ENCODE measurements at places on chromosomes 5 and 9.

DNA sequence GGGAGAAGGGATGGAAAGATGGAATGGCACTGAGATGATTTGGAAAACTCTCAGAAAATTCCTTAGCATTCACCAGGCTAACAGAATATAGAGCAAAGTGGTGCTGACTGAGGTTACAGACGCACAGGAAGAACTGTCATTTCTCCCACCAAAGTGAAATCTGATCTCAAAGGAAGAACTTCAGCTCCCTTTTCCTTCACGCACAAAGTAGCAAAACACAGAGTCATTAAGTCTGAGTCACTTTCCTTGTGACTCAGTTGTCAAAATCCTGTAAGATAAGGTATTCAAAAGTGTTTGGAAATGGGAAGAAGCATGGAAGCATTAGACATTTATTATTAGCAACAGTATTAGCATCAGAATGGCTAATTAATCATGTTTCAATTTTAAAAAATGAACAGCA, 11.7 kb downstream of the MPDZ start:
- no peak for DNase-seq

DNA sequence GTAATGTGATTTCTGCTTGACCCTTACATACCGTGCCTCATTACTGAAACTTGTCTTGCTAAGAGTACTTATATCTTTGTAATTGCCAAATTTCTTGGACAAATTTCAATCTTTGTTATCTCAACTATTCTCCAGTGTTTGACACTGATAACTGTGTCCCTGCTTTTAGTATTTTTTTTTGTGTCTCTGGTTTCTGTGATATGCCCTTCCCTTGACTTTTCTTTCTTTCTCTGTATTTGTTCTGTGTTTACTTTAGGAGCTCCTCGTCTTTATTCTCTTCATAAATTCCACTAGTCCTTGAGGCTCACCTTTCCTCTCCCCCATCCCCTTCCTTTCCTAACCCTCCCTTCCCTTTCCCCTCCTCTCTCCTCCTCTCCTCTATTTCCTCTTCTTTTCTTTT, 123.7 kb upstream of the FBXL17 start:
- no peak for DNase-seq

DNA sequence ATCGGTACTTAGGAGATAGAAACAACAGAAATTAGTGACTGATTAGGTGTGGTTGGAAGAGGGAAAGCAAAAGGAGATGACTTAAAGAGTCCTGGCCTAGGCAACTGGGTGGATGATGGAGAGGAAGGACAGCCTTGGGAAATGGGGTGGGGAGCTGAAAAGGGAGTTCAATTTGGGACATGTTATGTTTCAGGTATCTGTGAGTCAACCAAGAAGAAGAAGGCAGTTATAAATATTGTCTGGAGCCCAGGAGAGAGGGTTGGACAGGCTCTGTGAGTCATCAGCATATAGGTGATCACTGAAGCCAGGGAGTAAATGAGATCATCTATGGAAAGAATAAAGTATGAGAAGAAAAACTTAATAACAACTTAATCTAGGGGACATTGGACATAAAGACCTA, 357.7 kb downstream of the NPR3 start:
- no peak for DNase-seq

DNA sequence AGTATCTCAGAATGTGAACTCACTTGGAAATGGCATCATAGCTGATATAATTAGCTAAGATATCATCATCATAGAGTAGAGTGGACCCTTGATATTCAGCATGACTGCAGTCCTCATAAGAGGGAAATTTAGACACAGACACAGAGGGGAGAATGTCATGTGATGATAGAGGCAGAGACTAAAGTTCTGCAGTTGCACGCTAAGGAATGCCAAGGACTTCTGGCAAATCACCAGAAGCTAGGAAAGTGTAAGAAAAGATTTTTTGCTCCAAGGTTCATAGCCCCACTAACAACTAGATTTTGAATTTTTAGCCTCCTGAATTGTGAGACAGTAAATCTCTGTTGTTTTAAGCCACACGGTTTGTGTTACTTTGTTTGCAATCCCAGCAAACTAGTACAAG, 612.6 kb upstream of the ST8SIA4 start:
- no peak for DNase-seq

GRCh38 chr5:32531885-32532520, 53.4 kb upstream of the SUB1 start:
- DNase-seq, result peak; percentile 43

GRCh38 chr5:176568657-176569056, 19.5 kb downstream of the CDHR2 start:
- no peak for DNase-seq

GRCh38 chr9:102209176-102209575, 470.7 kb upstream of the GRIN3A start:
- DNase-seq, result no peak

DNA sequence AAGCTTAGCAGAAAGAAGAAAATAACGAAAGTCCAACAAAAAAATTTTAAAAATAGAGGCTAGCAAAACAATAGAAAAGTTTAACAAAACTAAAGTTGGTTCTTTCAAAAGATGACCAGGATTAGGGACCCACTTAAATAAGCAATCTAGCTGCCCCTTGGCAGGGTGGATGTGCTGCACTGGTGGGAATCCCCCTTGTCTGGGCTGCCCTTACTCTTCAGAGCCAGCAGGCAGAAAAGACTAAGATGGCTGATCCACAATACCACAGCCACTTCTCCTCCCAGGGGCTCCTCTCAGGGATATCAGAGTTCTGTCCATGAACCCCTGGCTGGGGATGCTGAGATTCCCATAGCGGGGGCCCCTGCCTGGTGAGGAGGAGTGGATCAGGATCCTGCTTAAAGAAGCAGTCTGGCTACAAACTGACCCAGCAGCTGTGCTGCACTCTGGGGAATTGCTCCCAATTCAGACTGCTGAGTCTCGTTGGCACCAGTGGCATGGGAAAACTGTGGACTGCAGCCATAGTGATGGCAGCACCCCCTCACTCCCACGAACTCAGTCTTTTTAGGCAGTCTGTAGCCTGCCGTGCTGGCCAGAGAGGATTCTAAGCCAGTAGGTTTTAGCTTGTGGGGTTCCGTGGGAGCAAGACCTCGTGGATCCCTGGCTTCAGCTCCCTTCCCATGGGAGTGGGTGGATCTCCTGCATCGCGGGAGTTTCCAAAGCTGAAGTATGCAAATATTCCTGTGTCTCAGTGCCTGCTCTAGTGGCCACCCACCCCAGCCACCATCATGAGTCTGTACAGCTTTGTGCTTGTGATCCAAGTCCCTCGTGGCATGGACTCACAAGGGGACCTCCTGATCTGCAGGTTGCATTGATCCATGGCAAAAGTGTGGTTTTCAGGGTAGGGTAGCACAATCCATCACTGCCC, 2.9 kb upstream of the INSL6 start:
- no peak for DNase-seq

DNA sequence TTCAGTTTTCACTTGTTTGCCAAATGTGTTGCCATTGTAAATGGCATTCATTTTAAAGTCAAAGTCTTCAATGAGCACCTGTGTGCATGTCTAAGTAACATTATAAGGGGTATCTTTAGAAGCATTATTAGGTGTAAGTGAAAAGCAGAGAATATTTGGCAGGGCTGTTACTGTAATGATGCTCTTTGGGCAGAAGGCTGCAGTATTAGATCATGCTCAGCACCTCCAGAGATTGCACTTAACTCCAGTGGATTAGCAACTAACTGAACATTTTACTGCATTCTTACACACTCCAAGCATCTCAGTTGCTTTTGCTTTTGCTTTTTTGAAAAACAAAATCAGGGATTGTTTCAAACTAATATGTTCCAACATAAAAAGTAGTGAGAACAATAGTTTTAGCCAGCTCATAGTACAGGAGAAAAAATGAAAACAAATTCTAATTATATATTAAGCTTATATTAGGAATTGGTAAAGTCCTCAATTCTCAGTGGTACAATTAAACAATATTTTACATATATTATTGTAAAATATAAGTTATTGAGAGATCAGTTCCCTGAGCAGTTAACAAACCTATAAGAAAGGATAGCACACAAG, 1740.9 kb upstream of the CDH9 start:
- DNase-seq, result no peak

GRCh38 chr5:68405026-68405684, 189.6 kb downstream of the PIK3R1 start:
- no peak for DNase-seq

- DNase-seq, result no peak
Measured at GRCh38 chr5:172848419-172848818, 14.4 kb downstream of the ERGIC1 start.

GRCh38 chr9:119793218-119793617, 424.0 kb upstream of the BRINP1 start:
- DNase-seq, result no peak

- DNase-seq, result no peak
Measured at GRCh38 chr9:98522487-98522886, 186.2 kb downstream of the GABBR2 start.

DNA sequence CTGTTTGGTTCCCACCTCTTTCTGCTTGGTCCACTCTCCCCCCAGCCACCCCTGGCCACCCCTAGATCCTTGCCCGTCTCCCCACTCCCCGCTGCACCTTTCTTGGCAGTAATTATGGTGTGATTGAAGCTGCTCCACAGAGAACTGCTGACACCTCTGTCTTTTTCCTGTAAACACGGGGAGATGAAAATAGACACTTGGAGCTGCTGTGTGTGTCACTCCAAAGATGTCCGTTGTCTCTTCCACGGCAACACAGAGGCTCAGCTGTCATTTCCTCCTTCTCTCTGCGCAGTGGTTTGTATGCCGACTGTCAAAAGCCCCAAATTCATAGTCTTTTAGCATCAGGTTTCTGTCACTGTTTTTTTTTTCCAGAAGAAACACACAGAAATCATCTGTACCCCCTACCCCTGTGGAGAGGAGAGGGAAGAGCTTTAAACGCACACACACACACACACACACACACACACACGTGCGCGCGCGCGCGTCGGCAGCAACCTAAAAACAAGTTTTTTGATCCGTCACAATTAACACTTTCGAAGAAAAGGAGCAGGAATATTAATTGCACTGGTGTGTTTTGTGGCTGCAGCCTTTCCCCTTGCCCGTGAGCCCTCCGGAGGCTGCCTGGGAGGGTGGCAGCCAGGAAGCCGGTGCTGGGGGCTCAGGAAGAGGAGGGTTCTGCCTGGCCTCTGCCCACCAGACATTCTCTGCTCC, 39.8 kb downstream of the ASS1 start:
- no peak for DNase-seq
